Activated naive CD8-positive, alpha-beta T cell treated with anti-CD3 and anti-CD28 coated beads for 36 hours (primary cell): ENCODE measurements at places on chromosomes 11 and 22. TPM values are rescaled to one million over a fixed set of nuclear protein-coding genes. Genes with fewer than 3 reads are reported as not detected.
A peak's percentile ranks its signal among the peaks of the same experiment; 100 is the strongest.

GRCh38 chr22:19565382-19566278 lies 41.4 kb upstream of the CLDN5 start:
- H3K27ac ChIP-seq = no peak overlapping the region
- H3K4me3 ChIP-seq = no peak overlapping the region
- no peaks in the 10 kb centered on the region for H3K36me3 ChIP-seq
- no peak for DNase-seq
- H3K27me3 ChIP-seq = no peaks in the 10 kb centered on the region

GRCh38 chr11:124745270-124745834 lies 5.6 kb downstream of the NRGN start:
- H3K27ac ChIP-seq = no peak overlapping the region
- DNase-seq = no peak
- peaks cover 11% of the 10 kb centered on the region for H3K4me1 ChIP-seq
- peaks cover 18% of the 10 kb centered on the region for H3K27me3 ChIP-seq

DNA sequence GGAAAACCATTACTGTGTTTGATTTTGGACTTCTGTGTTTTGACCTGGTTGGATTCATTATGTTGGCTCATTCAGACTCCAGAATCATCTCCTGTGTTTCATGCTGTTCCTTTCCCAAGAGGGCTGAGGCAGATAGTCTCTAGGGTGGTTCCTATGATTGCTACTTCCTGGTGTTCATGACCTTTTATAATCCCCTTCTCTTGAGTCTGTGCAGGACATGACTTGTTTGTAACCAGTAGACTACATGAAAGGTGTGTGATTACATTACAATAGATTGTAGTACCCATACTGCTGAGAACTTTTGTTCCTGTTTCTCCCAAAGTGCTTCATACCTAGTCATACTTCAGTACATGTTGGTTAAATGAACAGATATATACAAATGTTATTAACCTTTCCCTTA lies 700.6 kb downstream of the METTL15 start:
- H3K4me1 ChIP-seq = no peaks in the 10 kb centered on the region
- DNase-seq = no peak
- no peaks in the 10 kb centered on the region for H3K36me3 ChIP-seq
- no peak overlapping the region for H3K27ac ChIP-seq

- DNase-seq = no peak
- no peaks in the 10 kb centered on the region for H3K36me3 ChIP-seq
- peaks cover 26% of the 10 kb centered on the region for H3K27me3 ChIP-seq
- H3K4me3 ChIP-seq = peak overlapping the region; percentile 55
- H3K27ac ChIP-seq = no peak overlapping the region
These were observed 6.0 kb downstream of the FREY1 start for GRCh38 chr11:45900916-45901617.

Gene CCDC15
- total RNA-seq = 4.5 TPM
